ENCODE measurements at places on chromosomes 6 and 20.

DNA sequence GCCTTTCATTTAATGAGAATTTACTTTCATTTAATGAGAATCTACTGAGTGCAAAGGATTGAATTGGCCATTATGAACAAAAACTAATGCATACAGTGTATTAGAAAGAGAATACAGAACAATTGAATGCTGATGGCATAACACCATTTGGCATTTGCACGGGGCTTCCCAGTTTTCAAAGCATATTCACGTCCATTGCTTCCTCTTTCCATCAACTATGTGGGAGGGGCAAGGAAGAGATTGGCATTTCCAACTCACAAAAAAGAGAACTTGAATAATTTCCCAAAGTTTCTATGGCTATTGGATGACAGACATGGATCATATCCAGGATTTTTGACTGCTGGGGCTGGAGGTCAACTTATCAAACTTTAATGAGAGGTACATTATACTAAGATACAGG is 23.2 kb upstream of the ARG1 start:
- no peak for DNase-seq

GRCh38 chr6:10418862-10419748 is 4.2 kb upstream of the TFAP2A start:
- DNase-seq: no peak

DNA sequence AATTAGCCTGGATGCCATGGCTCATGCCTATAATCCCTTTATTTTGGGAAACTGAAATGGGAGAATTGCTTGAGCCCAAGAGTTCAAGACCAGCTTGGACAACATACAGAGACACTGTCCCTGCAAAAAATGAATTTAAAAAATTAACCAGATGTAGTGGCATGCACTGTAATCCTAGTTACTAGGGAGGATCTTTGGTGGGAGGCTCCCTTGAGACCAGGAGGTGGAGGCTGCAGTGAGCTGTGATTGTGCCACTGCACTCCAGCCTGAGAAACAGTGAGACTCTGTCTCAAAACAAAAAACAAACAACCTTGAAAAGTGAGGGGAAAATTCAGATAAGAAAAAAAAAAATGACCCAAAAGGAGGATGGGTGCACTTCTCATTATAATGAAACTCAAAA is 23.4 kb downstream of the CAP2 start:
- peak; percentile 43 for DNase-seq

DNA sequence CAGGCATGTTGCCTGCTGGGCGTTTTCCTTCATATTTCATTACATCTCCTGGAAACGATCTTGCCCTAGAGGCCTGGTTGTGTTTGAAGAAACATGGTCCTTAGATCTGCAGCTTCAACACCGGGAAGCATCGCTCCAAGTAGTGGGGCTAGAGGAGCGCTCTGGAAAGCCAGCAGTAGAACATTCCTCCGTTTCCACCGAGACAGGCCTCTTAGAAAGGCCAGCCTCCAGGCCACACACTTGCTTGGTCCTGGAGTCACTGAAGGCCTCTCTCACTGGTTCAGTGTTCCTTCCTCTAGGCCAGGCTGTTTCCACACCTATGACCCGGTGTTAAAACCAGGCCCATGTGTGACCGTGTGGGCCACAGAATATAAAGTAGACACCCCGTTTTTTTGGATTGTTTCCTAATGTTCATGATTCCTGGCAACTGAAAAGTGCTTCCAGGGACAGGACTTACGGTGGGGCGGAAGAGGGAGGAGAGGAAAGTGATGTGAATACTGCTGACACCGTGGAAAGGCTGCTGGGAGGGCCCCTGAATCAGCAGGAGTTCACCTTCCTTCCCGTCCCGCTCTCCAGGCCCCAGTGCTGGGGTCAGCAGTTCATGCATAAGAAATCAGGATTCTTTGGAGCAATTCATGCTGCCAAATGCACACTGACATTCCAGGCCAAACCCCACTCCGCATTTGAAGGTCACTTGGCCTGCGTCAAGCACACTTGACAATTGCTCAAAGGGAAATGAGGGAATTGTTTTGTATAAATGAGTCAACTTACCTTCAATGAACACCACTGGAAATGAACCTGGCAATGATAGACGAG is 83.8 kb downstream of the IYD start:
- DNase-seq: no peak

- peak; percentile 38 for DNase-seq
Observed at GRCh38 chr6:149405823-149406765, 6.0 kb downstream of the SUMO4 start.

GRCh38 chr20:829551-829950 is 4.0 kb upstream of the FAM110A start:
- peak; percentile 65 for DNase-seq

DNA sequence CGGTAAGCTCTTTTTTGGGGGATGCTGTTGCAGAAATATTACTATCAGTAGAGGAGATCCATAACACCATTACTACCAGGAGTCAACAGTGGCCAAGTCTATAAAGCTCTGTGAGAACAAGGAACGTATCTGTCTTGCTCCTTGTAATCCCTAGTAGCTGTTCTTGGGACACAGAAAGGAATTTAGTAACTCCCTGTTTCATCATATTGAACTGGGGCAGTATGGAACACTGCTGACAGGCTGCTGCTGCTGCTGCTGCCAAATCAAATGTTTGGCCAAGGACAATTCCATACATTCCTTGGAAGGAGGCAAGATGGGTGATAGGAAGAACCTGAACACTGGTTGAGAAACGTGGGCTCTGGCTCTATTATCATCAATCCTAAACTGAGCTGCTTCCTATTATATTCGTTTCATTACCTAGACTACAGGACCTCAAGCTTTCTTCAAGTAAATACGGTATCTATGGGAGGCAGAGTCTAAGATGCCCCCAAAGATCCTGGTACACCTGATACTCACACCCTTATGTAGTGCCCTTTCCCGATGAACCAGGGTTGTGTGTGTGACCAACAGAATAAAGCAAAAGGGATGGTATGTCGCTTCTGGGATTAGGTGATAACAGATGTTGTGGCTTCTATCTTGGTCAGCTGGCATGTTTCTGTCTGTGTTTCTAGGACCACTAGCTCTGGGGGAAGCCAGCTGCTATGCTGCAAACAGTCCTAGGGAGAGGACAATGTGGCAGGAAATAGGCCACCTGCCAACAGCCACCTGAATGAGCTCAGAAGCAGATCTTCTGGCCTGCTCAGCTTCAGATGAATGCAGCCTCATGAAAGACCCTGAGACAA is 39.5 kb downstream of the ELOVL5 start:
- DNase-seq: peak; percentile 88
